Brain pericyte (primary cell): ENCODE measurements at places on chromosomes 3 and 15.

DNA sequence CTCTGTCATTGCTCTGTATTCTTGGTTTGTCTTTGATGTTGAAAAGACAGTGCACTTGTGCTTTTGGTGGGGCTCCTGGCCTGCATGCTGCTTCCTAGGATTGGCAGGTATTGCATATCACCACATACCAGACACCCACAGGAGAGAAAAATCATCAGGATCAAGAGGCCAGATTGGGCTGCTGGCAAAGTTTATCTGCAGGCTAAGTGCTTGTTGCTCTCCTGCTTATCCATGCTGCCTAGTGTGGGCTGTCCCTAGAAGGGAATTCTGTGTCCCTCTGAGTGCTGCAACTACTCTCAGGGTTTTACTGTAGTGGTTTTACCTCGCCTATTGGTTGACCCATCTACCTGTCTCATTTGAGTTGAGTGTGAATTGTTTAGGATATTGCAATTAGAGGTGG, 833 bp upstream of the SLC22A13 start:
- DNase-seq, result no peak

GRCh38 chr15:75551091-75551490, 28.0 kb downstream of the PTPN9 start:
- DNase-seq, result no peak

DNA sequence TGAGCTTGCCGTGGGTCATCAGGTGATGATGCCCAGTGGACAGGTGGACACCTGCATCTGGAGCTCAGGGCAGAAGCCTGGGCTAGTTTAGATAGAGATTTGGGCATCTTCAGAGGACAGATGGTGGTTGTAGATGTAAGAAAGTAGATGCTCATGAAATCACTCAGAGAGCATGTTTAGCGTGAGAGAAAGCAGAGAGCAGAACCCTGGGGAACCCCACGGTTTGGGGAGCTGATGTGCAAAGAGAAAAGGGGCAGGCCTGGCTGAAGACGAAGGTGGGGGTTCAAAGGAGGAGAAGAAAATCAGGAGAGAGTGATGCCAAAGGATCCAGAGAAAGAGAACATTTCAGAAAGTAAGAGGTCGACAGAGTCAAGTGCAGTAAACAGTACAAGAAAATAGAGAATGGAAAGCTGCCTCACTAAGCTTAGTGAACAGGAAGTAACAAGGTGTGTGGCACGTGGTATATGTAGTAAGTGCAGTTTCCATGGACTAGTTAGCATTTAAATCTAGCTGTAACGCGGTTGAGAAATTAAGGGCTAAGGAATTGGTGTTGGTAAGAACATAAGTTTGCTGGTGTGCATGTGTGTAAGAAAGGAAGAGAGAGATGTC, 13.5 kb downstream of the TIGIT start:
- DNase-seq, result no peak

- DNase-seq, result no peak
Observed at GRCh38 chr3:9875448-9875847, 4.6 kb downstream of the CIDEC start.

DNA sequence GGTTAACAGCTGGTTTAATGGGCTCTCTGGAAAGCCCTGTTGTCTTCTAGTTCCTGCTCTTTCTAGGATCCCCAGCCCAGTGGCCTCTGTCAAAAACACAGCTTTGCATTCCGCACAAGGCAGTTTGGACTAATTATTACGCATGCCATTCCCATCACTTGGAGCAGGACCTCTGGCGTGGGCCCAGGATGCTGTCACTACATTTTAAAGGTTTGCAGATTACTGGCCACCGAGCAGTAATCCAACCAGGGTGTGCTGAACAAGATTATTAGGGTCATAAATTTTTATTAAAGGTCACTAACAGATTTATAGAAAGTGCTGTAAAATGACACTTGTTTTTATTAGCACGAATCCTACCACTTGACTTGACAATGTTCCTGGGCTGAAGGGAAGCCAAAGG, 143.6 kb upstream of the SLC6A11 start:
- no peak for DNase-seq

DNA sequence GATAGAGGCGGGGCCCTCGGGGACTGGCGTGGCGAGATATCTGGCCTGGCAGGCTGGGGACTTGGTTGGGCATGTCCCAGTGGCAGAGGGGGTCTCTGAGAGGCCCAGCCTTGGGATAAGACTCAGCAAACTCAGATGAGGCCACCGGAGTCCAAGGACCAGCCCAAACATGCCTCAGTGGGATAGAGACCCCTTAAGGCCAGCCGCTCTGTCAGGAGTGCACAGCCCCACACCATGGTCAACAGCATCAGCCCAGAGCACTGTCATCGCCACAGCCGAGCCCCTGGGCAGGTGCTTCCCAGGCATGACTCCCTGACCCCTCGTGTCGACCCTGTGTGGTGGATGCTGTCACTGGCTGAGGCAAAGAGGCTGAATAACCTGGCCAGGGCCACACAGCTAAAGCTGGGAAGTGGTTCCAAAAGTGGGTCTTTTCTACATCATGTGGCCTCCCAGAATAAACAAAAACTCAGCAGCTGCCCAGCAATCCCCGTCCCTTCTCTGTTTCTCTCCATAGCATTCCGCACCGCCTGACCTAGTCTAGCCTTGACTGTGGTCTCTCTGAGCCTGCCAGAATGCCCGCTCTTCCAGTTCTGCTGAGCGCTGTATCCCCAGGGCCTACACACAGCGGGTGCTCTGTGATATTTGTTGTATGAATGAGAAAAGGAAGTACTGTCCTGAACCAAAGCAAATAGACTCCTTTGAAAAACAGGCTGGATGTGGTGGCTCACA, 15.1 kb downstream of the CTSH start:
- no peak for DNase-seq

GRCh38 chr3:89577637-89578530, 470.5 kb downstream of the EPHA3 start:
- DNase-seq, result no peak
